Fibroblast of skin of left quadriceps (primary cell): ENCODE measurements at places on chromosomes 7 and 10.

GRCh38 chr7:129341212-129341611, 93.0 kb upstream of the STRIP2 start:
- DNase-seq: no peak

DNA sequence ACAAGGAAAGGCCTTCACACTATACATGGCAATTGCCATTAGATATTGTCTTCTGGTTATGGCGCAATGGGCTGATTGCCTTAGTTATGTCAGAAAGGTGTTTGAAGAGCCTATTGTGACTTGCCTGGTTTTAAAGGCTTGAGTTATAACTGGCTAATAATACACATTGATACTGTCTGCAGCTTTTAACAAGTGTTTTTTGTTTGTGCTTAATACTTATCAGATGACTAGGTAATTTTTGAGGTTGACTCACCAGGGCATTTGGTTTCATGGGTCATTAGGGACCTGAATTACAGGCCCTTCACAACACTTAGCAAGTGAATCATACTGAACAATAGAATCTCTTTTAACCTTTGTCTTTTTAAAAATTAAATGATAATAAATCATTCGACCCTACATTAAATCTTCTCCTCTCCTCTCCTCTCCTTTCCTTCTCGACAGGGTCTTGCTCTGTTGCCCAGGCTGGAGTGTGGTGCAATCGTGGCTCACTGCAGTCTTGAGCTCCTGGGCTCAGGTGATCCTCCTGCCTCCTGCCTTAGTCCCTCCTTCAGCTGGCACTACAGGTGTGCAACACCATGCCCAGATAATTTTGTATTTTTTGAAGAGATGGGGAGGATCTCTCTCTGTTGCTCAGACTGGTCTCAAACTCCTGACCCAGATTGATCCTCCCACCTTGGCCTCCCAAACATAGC, 196.3 kb downstream of the JCAD start:
- peak; percentile 74 for DNase-seq

- DNase-seq: no peak
Measured at GRCh38 chr10:10270126-10271050, 747.3 kb upstream of the CELF2 start.

DNA sequence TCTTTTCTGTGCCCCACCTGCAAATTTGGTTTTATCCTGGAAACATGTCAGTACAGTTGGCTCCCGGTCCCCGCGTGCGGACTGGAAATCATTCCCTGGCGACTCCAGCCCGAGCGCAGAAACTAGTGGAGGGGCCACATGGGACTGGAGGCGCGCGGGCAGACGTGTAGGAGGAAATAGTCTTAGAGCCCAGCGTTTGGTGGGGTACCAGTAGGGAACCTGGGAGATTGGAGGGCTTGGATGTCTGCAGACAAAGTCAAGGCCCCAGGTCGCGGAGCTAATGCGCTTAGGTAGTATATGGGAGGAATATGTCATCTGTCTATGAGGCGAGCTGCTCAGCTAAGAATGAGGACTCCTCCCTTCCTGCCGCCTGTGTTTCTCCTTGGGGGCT, 1.3 kb downstream of the GALNT17 start:
- no peak for DNase-seq

DNA sequence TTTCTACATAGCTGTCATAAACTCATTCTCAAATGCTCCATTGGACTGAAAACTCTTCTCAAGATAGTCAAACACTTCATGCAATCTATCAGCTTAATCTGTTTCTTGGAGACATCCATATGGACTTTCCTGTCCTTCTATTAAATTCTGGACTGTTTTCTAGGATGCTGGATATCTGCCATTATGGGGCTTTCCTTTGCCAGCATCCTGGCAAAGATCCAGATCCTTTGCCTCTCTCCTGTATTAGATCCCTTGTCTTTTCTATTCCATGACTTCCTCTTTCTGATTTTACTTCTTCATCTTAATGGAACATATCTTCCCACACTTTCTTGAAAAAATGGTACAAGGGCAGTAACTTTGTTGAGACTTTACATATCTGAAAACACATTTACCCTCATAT, 35.9 kb upstream of the SKAP2 start:
- no peak for DNase-seq

DNA sequence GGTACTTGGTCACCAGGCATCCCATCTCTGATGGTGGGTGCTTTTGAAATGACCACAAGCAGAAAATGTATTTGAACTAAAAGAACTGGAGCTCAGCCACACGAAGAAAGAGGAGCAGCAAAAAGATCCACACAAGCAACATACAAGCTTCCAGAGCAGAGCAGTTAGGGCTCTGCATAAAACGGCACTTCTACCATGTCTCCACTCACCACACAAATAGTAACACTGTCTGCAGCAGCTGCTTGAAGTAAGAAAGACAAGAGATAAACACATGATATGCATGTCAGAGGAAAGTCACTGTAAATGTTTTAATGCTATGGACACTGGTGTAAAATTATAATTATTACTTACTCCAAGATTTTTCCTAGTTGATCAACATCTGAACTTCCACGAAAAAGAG, 32.5 kb upstream of the FAM133B start:
- no peak for DNase-seq

DNA sequence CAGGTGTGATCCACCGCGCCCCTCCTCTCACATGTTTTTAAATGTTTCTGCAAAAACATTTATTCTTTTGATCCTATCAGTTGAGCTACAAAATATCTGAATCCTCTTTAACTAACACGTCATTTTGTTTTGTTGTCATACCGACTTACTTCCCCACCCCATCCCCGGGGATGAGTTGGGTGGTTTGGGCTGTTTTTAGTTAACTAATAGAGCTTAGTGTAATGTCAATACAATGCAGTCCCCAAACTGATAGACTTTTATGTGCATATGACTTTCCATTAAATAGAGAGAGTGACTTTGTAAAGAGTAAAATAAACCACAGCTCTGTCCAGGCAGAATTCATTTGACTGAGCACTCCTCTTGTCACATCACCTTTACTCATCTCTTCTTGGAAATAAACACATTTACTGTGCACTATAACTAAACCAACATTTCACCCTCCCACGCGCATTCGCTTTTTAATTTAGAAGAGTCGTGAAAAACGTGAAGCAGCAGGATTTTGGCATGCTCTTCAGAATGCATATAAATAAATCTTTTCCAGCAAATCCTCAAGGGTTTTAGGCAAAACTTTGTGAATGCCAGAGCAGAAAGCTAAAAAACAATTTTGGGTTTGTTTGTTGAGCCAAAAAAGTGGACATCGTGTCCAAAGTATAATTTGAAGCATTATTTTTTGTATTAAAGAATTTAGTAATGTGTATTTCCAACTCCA, 187.4 kb upstream of the MGMT start:
- DNase-seq: no peak

DNA sequence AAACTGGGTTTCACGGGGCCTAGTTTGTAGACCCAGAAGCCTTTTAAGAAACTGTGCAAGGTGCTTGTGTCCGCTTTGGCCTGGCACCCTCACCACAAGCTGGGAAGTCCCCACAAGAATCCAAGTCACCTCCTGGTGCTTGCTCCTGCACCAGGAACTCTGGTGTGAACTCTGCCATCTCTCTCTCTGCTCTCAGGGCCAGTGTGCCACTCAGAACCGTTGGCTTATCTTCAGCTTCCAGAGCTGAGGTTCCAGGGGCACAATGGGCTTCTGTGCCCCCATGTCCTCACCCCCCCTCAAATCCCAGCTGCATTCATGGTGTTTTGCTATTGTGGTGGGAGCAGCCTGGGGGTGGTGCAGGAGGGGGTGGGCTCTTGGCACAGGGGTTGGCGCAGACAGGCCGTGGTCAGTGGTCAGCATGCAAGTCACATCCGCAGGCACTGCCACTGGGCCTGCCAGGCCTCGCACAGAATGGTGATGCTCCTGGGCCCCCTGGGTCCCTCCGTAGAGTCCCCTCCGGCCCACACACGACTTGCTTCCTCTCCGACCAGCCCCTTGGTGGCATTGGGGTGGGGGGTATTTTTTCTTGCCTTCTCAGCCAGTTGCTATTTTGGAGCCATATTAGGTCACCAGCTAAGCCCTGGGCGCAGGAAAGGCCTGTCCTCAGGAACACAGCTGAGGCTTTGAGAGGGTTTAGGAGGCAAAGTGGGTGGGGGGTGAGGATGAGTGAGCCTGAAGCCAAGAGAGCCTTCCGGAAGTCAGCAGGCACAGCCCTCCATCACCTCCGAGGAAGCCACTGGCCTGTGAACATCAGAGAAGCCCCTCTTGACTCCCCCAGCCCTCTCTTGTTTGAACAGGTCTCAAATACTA, 3.0 kb downstream of the ZCCHC24 start:
- no peak for DNase-seq

GRCh38 chr10:100562008-100562672, 26.4 kb downstream of the HIF1AN start:
- peak; percentile 35 for DNase-seq

- peak; percentile 87 for DNase-seq
Measured at GRCh38 chr7:92633211-92633906, 43.2 kb upstream of the FAM133B start.

- DNase-seq: no peak
Measured at GRCh38 chr10:95873139-95873538, 34.6 kb upstream of the CC2D2B start.

DNA sequence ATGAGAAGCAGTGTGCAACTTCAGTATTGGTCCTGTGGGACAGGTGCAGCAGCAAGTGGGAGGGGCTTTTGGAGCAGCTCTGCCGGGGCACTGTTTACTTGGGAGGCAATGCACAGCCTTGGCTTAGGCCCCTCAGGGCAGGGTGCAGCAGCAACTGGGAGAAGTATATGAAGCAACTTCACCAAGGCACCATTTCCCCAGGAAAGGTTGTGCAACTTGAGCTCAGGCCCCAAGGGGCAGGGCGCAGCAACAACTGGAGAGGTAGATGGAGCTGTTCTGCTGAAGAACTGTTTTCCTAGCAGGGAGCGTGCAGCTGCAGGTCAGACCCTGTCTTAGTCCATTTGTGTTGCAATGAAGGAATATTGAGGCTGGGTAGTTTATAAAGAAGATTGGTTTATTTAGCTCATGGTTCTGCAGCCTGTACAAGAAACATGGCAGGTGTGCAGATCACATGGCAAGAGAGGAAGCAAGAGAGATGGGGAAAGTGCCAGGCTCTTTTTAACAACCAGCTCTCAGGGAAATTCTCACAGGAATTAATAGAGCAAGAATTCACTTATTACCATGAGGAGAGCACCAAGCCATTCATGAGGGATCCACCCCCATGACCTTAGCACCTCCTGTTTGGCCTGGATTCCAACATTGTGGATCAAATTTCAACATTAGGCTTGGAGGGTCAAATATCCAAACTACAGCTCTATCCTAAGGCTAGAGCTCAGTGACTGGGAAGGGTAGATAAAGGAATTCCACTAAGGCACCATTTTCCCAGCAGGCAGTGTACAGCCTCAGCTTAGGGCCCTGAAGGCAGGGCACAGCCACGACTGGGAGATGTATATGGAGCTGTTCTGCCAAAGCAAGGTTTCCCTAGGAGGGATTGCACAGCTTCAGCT, 10.9 kb downstream of the GPR141 start:
- no peak for DNase-seq

DNA sequence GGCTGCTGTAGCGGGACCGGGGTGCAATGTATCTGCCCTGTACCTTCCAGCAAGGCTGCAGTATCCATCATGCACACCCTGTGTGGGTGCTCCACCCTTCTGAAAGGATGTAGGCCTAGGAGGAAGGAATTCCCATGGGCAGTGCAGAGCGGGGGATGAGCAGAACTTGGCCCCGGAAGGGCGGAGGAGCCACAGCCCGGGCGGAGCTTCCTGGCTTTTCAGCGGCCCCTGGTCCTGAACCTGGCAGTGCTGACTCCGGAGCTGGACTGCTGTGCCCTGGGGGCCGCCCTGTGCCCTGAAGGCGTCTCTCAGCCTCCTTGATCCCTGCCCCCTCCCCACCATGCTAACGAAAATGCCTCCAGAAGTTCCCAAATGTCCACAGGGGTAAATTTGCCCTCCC, 175.8 kb downstream of the TCERG1L start:
- no peak for DNase-seq

DNA sequence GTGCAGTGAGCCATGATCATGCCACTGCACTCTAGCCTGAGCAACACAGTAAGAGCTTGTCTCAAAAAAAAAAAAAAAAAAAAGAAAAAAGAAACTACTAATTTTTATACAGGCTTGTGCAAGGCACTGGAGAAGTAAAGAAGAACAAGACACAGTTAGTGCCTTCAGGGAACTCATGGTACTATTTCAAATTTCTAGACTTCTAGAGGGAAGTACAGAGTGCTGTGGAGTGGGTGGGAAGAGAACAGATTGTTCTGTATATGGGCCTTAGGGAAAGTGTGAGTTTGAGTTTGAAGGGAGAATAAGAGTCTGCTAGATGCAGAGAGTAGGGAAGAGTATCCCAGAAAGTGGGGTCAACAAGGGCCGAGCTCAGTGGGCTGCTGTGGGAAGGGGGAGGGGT, 234.8 kb downstream of the PHTF2 start:
- no peak for DNase-seq

- no peak for DNase-seq
Measured at GRCh38 chr7:93944673-93945072, 23.1 kb downstream of the GNG11 start.

DNA sequence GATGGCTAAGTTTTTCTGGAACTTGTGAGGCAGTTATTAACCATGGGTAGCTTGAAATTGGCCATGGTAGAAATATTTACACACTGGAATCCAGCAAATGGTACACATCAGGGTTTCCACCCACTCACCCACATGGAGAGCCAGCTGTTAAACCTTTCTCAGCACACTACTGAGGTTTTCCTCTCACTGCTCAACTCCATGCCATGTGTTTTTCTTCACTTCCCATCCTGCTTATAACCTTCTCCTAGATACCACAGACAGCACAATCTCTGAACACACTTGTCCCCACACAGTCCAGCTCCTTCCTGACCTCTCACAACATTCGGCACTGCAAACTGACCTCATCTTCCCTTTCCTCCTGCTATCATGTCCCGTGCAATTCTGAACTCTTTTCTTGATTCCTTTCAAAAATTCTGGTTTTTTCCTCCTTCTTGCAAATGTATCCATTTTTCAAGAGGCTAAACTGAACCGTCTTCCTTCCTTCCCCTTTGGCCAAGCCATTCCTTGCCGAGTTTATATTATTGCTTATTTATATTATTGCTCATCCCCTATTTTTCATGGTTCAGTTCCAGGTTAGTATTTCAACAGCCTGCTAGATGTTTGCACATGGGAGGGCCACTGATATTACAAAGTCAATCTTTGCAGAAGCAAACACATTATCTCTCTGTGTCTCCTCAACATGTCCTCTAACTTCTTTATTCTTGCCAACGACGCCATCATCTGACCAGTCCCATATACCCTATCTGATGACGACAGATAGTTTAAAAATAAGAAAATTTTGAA, 606.4 kb downstream of the SORCS1 start:
- no peak for DNase-seq
